ENCODE measurements at places on chromosomes 4 and X.

DNA sequence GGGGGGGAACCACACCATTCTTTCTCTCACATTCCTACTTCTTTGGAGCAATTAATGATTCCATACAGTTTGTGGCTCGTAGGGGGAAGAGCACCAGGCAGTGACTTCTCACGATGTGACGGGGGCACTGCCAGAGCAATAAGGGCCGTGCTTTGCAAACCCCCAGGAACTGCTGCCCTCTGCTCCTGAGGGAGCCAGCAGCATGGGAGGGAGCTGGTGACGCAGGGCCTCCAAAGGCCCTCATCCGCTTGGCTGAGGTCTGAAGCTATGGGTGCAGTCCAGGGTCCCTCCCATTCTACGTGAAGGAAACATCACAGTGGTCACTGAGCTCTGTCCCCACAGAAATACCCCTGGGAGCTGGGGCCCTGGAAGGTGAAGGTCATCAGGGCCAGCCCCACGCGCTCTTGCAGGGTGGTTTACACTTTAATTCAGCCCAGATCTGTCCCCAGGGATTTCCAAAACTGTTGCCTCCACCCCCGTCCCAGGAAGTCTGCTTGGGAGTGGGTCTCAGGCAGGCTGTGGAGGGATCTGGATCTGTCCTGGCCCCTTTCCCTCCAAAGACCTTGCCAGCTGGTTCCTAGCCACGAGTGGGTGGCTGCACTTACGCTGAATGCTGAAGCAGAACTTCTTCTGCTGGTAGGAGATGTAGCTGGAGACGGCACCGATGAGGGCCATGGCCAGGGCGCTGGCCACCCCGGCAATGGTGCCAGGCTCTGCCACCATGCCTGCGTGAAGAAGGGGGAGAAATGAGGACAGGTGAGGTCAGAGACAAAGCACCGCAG is 82.6 kb downstream of the MTMR1 start:
- DNase-seq, result no peak

- DNase-seq, result no peak
These were observed 44.2 kb upstream of the RHOH start for GRCh38 chr4:40152637-40153036.

DNA sequence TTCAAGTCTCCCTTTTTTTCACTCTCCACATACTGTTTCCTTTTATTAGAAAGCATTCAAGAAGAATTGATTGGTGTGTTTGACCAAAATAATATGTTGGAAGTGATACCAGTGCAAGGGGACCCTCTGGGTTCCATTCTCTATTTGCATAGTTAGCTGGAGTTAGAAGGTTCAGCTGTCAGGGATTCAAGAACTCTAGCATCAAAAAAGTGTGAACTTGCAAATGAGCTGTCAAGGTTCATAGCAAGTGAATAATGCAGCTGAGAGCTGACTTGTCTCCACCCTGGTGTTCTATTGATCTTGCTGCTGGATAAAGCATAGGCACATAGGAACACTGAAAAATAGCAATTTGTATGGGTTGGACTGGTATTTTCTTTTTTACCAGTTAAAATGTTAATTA is 73.2 kb downstream of the SORBS2 start:
- DNase-seq, result no peak

- no peak for DNase-seq
These were observed 4.3 kb upstream of the LIMCH1 start for GRCh38 chr4:41533680-41534079.

GRCh38 chrX:4314586-4314985 is 601.1 kb upstream of the PRKX start:
- no peak for DNase-seq

DNA sequence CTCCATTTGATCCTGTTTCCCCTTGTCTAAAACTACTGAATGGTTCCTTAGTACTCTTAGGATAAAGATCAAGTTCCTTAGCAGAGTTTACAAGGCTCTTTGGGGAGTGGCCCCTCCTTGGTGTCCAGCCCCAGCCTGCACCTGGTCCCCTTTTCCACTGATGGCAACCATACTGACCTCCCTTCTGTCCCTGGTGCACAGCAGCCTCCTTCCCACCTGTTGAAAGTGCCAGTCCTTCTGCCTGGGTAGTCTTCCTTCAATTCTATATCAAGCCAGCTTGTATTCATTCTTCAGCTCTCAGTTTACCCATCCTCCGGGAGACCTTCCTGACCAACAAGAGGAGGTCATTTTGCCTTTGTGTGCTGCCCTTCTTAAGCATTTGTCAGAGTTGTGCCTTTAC is 30.4 kb upstream of the NMU start:
- DNase-seq, result no peak

DNA sequence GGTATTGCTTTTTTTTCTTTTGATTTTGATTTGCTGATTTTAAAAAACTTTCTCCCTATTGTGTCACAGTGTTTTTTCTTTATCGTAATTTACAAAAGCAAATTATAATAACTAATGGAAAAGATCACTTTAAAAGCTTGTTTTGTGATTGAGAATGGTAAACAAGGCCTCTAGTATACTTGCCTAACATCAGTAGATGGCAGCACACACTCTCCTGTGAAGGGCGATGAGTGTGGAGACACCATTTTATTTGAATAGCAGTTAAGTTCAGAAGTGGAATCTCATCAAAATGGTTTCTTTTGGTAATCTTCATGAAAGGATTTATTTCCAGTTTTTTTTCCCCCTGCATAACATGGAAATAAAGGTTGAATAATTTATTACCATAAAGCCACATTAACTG is 72.3 kb downstream of the PAK3 start:
- no peak for DNase-seq

GRCh38 chr4:108700081-108700757 is 49.8 kb downstream of the OSTC start:
- no peak for DNase-seq

DNA sequence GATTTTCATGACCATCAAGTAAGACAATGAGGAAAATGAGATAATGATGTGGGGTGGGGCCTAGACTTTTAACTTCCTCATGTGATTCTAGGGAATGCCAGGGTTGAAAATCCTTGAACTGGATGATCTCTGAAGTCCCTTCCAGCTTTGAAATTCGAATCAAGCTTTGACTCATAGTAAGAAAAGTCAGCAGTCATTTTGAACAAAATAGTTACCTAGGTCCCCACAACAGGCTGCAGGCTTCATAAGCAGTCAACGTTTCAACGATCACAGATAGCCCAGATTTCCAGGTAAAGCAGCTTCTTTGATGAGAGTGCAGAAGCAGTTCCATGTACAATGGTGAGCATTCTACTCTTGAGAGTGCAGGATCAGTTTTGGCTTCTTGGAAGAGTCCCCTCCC is 93.7 kb downstream of the GRIA3 start:
- no peak for DNase-seq

GRCh38 chrX:49198540-49199314 is 1.3 kb downstream of the SYP start:
- DNase-seq, result no peak

- no peak for DNase-seq
These were observed 69.9 kb downstream of the CPE start for GRCh38 chr4:165448700-165449099.
